Activated CD4-positive, alpha-beta T cell treated with anti-CD3 and anti-CD28 coated beads, Interleukin-2, amount 10 ng/mL, durations not matched to agents 7 days and 5 days (primary cell): ENCODE measurements at places on chromosomes 1 and 21. TPM values are rescaled to one million over a fixed set of nuclear protein-coding genes. Genes with fewer than 3 reads are reported as not detected.

Gene LCE1A
- not detected for total RNA-seq

GRCh38 chr1:204520834-204521709, 4.9 kb downstream of the MDM4 start:
- peak overlapping the region; percentile 59 for H3K4me3 ChIP-seq
- peak; percentile 84 for DNase-seq

GRCh38 chr1:31706384-31707058, 2.7 kb upstream of the COL16A1 start:
- DNase-seq, result no peak
- peaks cover 36% of the 10 kb centered on the region for H3K27me3 ChIP-seq
- H3K4me1 ChIP-seq, result peaks cover 24% of the 10 kb centered on the region

DNA sequence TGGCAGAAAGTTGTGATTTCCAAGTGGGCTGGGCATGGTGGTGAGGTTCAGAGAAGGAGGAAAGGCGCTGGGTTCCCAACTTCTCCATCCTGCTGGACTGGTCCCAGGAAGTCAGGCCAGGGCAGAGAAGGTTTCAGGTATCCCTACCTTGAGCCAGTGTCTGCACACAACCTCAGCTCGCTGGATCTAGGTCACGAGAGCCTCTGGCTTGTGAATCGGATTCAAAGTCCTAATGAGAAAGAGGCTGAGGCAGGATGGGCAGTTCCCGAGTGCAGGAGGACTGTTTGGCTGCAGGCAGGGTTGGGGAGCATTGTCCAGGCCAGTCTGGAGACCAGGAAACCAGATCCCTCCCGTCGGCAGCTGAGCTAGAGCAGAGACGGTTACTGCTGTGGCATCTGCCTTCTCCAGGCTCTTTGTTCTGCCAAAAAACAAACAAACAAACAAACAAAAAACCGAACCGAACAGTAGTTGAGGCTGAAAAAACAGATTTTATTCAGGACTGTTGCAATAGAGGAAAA, 19.5 kb upstream of the IGSF21 start:
- no peak for DNase-seq
- no peak overlapping the region for H3K27ac ChIP-seq
- no peaks in the 10 kb centered on the region for H3K36me3 ChIP-seq
- H3K4me3 ChIP-seq, result no peak overlapping the region
- no peaks in the 10 kb centered on the region for H3K4me1 ChIP-seq
